ENCODE measurements at places on chromosomes 5 and 9.
A peak's percentile ranks its signal among the peaks of the same experiment; 100 is the strongest.

DNA sequence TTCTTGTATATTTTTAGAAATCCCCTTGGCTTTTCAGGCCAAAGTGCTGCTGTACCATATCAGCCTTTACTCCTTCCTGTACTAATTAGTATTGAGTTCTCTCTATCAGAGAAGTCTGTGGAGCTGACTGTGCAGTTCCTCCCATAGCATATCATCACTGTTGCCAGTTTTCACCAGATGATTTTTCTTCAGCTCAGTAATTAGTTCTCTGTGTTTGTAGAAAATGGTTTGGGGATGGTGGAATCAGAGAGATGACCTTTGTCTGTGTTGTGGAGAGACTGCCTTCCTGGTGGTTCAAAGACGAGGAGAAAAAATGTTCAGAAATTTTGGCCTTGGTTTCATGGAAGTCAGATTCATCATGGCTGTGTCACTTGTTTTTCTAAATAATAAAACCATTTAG, 227.5 kb upstream of the ACTBL2 start:
- no peak for DNase-seq

DNA sequence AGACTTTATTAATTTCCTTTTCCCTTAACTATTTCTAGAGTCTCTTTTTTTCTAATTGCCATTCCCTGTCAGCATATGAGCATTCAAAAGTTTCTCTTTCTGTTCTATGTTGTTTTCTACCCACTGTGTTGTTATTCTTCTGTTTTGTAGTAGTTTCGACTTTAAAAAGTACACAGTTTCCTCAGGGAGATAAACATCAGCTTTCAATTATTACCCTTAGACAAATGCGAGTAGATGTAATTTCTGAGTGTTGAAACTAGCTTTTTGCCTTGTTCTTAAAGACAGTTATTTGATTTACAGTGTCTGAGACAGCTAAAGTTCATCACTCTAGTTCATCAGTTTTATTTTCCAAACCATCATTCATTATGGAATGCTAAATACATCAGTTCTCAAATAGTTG, 19.5 kb downstream of the MTREX start:
- no peak for DNase-seq

DNA sequence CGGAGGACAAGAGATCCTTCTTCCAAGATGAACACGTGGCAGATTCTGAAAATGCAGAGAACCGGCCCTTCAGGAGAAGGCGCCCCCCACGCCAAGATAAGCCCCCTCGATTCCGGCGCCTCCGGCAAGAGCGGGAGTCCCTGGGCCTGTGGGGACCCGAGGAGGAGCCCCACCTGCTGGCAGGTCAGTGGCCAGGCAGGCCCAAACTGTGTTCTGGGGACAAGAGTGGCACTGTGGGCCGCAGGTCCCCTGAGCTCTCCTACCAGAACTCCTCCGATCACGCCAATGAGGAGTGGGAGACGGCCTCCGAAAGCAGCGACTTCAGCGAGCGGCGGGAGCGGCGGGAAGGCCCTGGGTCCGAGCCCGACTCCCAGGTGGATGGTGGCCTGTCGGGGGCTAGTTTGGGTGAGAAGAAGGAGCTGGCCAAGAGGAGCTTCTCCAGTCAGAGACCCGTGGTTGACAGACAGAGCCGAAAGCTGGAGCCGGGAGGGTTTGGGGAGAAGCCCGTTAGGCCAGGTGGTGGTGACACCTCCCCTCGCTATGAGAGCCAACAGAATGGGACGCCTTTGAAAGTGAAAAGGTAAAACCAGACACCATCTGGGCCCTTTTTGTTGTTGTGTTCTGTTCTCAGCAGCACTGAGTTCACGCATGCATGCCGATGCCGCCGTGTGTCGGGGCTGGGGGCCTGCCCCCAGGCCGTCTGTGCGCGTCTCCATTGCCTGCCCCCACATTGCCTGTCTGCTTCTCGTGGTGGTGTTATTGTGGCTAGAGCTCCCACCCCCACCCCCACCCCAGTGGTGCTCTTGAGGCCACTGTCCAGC, 26.6 kb upstream of the POMT1 start:
- no peak for DNase-seq

GRCh38 chr9:106726070-106726815, 136.7 kb upstream of the ZNF462 start:
- DNase-seq = no peak

GRCh38 chr5:113020461-113021273, 44.1 kb downstream of the DCP2 start:
- DNase-seq = no peak

DNA sequence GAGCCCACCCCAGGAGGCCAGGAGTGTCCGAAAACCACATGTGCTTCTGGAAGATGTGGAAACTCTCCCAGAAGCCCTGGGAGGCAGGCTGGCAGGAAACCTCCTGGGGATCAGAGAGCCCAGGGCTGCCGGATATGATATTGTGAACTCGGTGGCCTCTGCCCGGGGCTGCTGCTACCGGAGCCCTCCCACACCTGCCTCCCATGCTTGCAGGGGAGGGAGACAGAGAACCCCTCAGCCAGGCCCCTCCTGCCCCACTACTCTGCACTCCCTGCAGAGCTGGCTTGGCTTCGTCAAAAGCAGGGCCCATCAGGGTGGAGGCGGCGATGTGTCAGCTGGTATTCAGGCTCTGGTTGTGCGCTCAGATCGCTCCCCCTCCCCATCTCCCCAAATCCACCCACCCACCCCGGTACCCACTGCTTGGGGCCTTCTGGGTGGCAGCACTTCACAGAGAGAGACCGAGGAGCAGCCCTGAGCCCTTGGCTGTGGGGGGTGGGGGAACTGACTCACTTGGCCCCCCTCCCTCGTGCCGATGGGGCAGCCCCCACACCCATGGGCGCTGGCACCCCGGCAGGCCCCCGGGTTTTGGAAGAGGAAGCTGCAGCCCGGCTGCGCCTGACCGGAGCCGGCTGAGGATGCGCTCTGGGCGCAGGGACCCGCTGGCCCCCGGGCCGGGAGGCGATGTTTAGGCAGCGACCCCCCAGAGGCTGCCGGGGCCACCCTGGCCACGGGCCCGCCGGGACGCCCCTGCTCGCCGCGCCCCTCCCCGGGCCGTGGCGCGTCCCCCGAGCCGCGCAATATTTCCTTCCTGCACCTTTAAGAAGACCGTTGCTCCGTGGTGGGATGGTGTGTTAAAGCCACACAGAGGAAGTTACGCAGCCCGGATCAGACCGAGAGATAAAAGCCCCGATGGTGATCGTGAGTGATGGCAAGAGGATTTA, 786 bp upstream of the NTNG2 start:
- no peak for DNase-seq

- no peak for DNase-seq
These were observed 61.5 kb downstream of the ERGIC1 start for GRCh38 chr5:172895549-172895948.

- DNase-seq = no peak
These were observed 124.1 kb upstream of the STC2 start for GRCh38 chr5:173452119-173452905.

- no peak for DNase-seq
These were observed 270.1 kb downstream of the ARHGEF28 start for GRCh38 chr5:73896097-73896496.

- DNase-seq = no peak
These were observed 70.0 kb downstream of the IRX2 start for GRCh38 chr5:2681476-2681875.

DNA sequence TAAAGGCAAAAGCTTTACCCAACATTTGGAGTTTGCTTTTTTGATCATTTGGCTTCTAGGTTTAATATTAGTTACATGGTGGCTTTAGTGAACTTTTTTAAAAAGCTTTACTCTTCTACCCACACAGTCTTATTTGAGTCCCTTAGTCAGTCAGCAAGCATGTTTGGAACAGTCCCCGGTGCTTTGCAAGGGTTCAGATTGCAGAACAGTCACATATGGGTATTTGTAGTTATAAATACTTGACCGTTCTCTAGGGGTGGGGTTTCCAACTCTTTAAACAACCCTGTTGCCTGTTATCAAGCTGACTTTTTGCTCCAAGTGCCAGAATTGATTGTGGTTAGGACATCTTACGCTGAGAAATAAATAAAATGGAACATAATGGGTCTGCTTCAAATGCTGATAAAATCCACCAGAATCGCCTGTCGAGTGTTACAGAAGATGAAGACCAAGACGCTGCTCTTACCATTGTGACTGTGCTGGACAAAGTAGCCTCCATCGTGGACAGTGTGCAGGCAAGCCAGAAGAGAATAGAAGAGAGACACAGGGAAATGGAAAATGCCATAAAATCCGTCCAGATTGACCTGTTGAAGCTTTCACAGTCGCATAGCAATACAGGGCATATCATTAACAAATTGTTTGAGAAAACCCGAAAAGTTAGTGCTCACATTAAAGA, at the start of gene CAVIN4:
TSS of gene CAVIN4 (plus strand) at position 304 of the 673 bp plus-strand sequence. CDS start at position 369, 65 bp downstream.
- DNase-seq = no peak

GRCh38 chr9:129910628-129911567, 75.6 kb downstream of the USP20 start:
- peak; percentile 97 for DNase-seq

DNA sequence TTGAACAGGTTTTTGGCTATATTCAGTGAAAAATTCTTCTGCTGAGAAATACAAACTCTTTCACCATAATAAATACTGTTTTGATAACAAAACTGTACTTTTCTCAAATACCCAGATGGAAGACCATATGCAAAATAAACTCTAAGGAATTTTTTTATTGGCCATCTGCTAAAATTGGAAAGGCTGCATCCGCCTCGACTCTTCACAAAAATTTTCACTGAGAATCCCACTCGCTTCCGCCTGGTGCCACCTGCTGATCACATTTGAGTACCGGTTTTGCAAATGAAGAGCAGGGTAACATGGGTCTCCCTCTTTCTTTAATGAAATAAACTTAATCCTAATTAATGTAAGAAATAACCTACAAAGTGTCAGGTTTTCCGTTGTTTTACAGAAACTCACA, 76.4 kb downstream of the TTLL11 start:
- no peak for DNase-seq

DNA sequence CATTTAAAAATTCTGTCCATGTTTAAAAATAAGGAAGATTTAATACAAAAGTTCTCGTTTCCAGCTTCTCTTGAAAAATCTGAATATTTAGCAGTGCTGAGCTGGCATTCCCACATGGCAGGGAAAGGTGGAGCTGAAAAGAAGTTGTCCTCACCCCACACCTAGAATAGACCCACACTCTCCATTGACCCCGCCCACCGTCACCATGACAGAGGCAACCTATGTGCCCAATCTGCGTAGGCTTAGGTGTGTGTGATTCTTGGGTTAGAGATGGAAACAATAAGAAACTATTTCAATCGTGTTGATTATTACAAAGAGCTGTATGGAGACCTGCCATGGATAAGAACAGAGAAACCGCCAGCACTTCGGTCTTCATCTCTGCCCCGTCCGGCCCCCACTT, 8.9 kb upstream of the STK32A start:
- no peak for DNase-seq

DNA sequence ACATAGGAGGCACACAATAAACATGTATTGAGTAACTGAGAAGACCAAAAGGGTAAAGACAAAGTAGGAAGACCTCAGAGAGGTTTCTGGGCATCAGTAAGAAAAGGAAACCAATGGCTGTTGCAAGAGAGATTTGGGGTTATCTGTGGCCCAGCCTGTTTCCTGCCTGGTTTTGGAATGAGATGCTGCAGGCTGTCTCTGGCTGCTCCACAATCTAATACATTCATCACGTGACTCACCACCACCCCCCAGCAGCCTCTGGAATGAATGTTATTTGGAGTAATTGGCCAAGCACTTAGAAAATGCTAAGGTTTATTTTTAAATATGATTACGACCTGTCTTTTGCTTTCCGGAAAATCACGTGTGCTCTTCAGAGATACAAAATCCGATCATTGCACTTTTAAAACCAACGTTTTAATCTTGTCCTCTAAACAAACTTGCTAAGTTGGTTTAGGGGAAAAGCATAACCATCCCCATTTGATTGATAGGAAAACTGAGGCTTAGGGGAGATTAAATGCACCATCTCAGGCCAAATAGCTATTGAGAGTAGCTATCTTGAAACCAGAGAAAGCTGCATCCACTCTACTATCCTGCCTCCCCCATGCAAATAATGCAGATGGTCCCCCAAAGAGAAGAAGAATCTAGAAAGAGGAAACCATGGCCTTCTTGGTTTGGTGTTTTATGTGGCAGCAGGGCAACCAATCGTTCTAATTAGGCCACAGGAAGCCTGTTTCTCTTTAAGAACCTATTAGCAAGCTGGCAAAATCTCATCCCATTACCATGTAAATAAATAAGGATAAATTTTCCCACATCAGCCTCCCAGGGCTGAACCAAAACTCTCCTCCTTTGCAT, 151.8 kb upstream of the ADRA1B start:
- no peak for DNase-seq

DNA sequence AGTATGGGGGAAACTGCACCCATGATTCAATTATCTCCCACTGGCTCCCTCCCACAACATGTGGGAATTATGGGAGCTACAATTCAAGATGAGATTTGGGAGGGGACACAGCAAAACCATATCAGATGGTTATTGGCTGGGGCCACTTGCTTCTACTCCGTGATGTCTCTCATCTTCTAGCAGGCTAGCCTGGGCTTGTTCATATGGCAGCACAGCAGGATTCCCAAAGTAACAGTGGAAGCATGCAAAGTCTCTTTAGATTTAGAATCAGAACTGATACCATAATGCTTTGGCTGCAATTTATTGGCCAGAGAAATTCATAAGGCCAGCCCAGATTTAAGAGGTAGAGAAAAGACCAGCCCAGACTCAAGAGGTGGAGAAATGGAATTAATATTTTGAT, 126.2 kb downstream of the PTTG1 start:
- DNase-seq = no peak

DNA sequence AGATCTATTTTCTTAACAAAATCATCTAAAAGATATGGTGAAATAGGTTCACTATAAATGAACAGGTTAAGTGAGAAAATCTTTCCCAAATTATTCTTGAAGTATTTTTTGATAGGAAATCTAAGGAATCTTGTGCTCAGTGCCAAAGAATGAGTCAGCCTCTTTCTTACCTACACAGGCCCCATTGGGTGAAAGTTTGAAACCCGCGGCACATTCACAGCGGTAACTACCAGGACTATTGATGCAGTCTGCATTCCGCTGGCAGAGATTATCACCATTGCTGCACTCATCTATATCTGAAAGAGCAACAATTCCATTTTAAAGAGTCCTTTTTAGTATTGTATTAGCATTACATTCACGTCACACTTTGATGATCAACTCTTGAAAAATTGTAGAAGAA, 221.8 kb downstream of the SLC12A2 start:
- DNase-seq = no peak

DNA sequence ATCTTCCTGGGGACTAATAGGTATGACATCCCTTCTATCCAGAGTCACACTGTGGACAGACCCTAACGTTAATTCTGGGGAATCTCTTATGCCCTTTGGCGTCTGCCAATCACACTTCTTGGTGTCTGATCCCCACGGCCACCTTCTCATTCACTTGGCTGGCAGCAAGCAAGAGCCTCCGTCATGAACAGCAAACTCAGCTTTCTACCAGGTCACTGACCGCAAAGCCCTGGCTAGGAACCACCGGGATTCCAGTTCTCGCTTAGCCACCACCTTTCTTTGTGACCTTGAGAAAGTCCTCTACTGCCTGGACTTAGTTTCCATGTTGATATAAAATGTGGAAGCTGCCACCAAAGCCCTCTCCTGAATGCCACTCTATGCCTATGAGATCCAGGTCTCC, 67.7 kb upstream of the FCN1 start:
- DNase-seq = no peak

Data from HFF-Myc (cell line).